ENCODE measurements at places on chromosomes 3 and 15.
A peak's percentile ranks its signal among the peaks of the same experiment; 100 is the strongest.

DNA sequence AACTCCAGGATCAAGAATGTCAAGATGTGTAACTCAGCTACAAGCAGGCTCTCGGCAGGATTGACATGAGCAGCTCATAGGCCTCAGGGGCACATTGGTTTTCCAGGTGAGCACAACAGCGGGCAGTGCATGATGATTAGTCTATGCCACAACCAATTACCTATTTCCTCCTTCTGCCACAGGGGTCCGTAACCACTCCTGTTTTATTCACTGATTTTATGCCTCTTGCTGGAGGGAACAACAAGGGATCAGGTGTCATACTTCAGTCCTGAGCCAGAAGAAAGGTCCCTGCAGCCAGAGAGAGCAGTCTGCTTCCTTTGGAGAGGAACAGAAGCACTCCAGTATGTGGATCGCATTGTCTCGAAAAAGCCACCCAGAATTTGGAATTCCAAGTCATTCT is 35.1 kb upstream of the PTPRG start:
- peak; percentile 86 for DNase-seq

GRCh38 chr15:57609805-57610529 is 18.3 kb downstream of the MYZAP start:
- DNase-seq = peak; percentile 69

- no peak for DNase-seq
These were observed 20.0 kb upstream of the BCL2A1 start for GRCh38 chr15:79990997-79991334.

- DNase-seq = peak; percentile 72
These were observed 46.9 kb downstream of the ARHGEF3 start for GRCh38 chr3:56754741-56755417.

- peak; percentile 72 for DNase-seq
These were observed 2.7 kb downstream of the TM4SF18 start for GRCh38 chr3:149330609-149331331.

DNA sequence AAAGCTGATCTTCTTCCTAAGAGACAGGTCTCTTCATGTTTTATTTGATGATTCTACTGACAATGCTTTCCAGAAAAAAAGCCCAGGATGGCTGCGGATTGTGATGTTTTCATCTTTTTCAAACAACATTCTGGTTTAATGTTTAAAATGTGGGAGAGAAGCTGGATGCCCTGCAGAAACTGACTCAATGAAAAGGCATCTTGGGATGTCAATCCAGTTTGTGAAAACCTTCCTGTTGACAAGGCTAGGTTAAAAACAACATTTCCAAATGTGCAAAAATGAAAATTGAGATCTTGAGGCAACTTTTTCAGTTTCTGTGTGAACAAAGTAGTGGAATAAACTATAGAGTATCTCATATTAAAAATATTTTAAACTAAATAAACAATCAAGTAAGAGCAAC is 156.0 kb upstream of the MRPL3 start:
- DNase-seq = no peak

DNA sequence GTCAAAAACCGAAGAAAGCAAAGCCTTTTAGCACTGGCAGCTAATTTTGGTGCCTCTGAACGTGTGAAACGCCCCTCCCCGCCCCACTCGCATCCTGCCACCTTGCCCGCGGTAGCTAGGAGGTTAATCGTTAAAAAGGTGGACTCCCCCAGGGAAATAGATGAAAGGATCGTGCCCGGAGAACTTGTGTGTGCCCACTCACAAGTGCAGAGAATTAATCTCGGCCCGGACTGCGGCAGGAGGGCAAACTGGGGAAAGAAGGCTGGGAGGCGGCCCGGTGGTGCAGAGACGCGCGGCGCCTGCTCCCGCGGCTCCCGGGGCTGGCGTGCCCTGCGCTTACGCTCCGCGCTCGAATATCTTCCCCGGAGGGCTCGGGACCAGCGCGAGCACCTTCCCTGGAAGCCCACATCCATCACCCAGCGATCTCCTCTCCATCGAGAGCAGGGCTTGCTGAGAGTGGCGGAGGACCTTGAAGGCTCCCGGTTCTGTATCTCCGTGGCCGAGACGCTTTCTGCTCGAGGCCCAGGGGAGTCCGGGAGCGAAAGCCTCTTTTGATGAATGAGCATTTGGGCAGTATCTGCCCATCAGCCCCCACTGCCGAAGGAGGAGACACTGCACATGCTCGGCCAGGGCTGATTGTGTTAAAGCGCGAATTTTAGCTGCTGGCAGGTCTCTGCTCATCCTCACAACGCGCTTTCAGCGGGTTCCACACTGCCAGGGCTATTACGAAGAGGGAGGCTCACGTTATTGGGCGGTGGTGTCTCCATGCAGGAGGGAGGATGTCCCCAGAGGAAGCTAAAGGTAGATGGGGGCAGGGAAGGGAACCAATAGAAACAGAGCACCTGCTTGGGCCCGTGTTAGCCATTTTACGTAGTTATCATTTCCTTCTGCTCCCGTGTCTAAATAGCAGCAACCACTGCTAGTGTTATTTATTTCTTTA is 1.3 kb upstream of the SPTSSB start:
- DNase-seq = peak; percentile 91

GRCh38 chr3:32488474-32489008 is 14.1 kb downstream of the CMTM6 start:
- no peak for DNase-seq

DNA sequence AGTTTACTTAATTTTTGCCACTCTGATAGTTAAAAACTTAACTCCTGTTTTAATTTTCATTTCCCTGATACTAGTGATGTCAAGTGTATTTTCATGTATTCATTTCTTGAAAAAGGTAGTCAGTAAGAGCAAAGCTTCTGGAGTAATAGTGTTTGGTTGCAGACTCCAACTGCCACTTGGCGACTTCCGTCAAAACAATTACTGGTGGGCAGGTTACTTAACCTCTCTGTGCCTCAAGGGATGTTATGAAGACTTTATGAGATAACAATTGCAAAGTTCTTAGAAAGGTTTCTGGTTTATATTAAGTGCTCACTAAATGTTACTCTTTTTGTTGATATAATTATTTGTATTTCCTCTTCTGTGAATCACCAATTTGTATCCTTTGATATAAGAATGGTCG is 129.7 kb downstream of the NFKBIZ start:
- DNase-seq = peak; percentile 1

- DNase-seq = peak; percentile 55
These were observed 48.7 kb upstream of the WDR72 start for GRCh38 chr15:53808058-53808706.

DNA sequence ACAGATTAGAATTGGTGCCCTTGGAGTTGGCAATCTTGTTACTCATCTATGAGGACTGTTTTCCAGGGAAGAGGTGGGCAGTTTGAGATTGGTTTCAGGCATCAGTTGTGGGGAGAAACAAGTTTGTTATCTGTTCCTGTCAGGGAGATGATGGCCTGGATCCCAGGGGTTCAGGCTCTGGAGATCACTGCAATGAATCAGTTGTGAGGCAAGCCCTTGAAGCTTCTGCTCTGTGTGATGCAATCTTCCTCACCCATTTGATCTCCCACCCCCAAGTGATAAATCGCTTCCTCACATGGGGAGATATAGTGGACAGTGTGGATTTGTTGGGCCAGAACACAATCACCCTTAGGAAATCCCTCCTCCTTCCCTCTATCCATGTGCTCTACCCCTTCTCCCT is 276.6 kb upstream of the LRTM1 start:
- no peak for DNase-seq

GRCh38 chr15:70503798-70504298 is 259.5 kb downstream of the UACA start:
- peak; percentile 7 for DNase-seq

- no peak for DNase-seq
These were observed 52.9 kb downstream of the WDR76 start for GRCh38 chr15:43879386-43880355.

DNA sequence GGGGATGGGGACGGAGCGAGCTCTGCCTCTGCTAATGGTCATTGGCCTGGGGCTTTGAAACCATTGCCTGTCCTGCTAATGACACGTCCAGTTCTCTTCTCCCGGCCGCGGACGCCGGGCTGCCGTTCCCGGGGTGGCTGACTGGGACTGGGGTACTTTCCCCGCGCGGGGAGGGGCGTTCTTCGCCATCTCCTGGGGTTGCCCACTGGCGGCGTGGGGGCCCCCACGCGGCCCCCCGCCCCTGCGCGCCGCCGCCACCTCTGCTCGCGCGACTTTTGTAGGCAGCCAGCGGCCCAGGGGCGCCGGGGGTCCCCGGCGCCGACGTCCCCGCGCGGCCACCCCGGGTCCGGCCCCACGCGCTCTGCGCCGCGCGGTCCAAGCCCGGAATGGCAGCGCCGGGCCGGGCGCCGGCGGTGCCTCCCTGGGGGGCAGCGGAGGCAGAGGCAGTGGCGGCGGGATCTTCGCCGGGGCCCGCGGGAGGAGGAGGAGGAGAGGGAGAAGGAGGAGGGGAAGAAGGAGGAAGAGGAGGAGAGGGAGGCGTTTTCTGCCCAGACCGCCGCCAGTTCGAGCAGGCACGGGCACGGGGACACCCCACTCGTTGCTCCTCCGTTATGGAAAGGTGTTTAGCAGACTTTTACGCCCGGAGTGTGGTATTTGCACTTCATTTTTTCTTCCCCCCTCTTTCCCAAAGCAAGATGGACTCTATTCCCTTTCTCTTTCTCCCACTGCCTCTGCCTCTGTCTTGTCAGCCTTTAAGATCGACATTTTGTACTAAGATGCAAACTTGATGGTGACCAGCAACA is 2.3 kb downstream of the BBX start:
- DNase-seq = peak; percentile 47

DNA sequence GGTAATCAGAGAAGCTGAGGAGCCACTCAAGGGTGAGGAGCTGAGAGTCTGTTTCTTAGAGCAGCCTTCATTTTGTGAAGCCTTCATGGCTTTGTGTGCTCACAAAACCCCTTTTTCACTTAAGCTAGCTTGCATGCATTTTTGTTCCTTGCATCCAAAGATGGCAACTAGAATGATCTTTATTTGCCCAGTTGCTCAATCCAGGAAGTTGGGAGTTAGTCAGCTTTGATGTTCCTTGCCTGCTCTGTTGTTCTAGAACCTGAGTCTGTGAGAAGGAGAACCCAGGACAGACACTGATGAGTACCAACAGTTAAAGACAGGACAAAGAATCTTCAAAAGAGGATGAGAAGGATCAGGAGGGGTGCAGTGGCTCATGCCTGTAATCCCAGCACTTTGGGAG is 81.8 kb downstream of the IL20RB start:
- no peak for DNase-seq

GRCh38 chr15:83890587-83890986 is 236.7 kb downstream of the ADAMTSL3 start:
- DNase-seq = no peak

DNA sequence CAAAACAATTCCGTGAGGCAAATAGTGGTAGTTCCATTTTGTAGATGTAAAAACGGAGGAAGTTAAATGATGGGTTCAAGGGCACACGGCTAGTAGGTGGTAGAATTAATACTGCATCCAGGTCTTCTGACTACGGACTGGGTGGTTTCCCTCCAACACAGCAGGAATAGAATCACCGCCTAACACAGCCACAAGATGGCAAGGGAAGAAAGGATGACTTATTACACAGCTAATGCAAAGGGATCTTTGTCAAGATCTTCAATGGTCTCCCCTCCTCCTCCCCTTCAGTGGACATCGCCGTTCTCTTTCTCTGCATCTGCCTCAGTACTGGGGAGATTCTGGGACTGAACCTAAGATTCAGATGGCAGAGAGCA is 524 bp upstream of the TOPBP1 start:
- DNase-seq = peak; percentile 55

- no peak for DNase-seq
These were observed 33.4 kb downstream of the SPINK8 start for GRCh38 chr3:48299746-48300712.

- no peak for DNase-seq
These were observed 42.9 kb downstream of the KLF15 start for GRCh38 chr3:126314305-126314789.

DNA sequence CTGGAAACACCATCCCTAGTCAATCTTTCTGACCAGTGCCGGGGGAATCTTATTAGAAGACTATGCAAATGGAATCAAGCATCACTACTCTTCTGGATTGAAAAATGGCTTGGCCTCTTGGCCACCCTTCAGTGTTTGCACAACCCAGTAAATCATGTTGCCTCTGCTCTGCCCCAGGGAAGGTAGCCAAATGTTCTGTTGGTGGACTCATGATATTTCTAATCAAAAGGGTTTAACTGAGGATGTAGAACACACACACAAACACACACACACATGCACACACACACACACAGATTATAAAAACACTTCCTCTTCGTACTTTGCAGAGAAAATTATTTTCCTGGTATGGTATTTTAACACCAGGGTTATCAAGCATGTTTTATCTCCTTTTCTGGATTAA is 7.9 kb downstream of the RBP2 start:
- DNase-seq = peak; percentile 66

DNA sequence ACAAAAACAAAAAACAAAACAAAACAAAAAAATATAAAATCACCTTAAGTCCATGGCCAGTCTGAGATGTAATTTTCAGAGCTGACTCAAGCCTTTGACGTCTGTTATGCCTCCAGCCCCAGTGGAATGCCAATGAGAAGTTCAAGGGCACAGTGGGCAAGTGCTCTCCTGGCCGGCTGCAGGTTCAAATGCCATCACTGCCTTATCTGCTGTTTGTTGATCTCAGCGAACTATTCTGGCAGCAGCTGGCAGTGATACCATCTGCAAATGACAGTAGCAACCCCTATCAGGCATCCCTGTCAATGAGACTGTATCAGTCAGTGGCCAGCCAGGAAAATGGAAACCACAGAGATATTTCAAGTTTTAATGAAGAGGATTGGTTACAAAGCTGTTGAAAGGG is 10.8 kb upstream of the PDE8A start:
- no peak for DNase-seq

- DNase-seq = no peak
These were observed 521.1 kb downstream of the PLOD2 start for GRCh38 chr3:145639875-145640274.

DNA sequence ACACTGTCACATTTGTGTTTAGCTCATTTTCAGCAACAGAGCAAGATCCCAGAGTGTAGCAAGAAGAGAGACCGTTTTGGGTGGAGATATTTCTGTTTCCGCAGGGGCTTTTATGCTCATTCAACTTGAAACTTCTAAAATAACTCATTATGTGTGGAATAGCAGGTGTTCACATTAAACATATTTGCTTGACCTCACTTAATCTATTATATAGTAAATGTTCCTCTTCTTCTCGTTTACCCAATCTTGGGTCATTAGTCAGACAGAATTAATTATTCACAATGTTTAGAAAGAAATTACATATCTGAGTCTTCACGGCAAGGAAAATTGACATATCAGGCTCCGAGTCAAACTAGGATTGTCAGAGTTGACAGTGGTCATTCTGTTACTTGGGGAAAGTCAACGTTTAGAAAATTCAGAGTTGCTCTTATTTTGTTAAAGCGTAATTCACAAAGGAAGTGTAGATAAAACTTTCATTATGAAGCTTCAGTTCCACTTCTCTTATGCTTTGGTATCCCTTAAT is 222.9 kb downstream of the TPRG1 start:
- peak; percentile 96 for DNase-seq

- DNase-seq = no peak
These were observed 11.0 kb downstream of the TSPAN3 start for GRCh38 chr15:77059786-77060361.

Measured in NCI-H69 (cell line).